NCI-H1048 (cell line): ENCODE measurements at places on chromosomes 5 and 9.

DNA sequence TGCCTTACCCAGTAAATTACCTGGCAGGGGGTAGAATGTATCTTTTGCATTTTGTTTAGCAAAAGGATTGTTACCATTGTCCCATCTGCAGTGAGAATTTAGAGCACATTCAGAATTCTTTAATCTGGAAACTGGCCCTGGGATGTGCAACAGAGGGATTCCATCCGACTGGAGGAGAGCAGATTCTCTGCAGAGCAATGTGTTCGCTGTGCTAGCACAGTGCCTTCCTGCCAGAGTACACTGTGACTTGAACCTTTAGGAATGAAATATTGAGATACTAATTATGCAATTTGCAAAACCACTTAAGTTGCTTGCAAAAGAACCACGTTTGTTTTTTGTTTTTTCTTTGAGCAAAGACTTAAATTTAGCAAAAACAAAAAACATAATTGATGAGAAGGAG, 22.5 kb upstream of the DMRT1 start:
- no peak for DNase-seq

GRCh38 chr5:138503487-138504270, 38.4 kb downstream of the EGR1 start:
- peak; percentile 25 for DNase-seq

DNA sequence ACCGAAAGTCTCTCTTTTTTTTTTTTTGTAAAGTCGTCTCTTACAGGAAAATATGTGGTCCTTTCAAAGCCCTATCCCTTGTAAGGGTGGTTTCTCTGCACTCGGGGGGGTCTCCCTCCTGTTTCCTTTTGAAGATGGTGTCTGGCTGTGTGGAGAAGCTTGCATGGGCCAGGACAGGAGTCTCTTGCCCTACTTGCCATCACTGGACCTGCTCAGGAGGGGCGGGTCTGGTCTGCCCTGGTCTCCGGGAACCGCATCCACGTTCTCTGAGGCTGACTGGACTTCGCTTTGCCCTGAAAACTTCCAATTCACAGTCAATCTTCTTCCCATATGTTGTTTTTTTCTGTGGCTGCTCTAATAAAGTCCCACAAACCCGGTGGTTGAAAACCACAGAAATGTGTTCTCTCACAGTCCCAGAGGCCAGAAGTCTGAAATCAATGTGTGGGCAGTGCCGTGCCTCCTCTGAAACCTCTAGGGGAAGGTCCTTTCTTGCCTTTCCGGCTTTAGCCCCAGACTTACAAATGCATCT, 92.9 kb upstream of the IER5L start:
- DNase-seq: no peak

GRCh38 chr5:93384026-93384425, 197.0 kb downstream of the NR2F1-AS1 start:
- no peak for DNase-seq

GRCh38 chr5:6359555-6360322, 18.6 kb downstream of the MED10 start:
- no peak for DNase-seq

DNA sequence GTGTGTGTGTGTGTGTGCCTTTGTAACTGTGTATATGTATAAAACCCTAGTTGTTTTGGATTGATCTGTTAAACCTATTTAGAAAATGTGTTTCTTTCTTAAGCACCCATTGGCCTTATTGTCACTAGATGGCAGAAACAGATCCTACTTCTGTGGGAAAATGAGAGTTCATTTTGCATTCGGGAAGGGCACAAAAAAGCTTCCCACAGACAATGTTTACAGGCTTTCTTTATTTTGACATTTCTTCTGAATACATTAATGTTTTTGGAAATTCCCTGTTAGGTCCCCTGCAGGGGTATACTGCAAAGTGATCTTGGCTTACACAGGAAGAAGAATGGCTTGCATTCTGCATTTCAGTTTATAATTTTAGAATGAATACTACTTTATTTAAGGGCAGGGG, 481.8 kb upstream of the ARRDC3 start:
- DNase-seq: no peak

DNA sequence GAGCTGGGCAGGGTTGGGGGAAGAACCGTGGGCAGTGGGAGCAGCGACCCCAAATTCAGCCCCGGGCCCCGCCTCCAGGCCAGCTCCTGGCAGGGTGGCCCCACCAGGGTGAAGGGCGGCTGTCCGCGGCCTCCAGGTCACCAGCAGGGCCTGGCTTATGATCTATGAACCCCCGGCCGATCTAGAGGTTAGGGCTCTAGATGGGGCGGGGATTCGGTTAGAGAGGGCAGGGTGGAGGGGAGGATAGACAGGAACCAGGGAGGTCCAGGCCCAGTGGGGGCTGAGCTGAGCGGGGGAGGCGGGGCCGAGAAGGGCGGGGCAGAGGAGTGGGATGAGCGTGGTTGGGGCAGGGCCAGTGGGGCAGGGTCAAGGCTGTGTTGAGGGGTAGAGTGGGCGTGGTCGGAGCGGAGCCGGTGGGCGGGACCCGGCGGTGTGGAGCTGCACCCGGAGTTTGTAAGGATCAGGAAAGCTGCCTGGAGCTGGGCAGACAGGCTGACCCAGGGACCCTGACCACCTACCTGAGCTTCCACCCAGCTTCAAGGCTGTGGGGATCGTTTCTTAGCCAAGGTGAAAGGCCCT, 29.3 kb upstream of the OBP2B start:
- no peak for DNase-seq

DNA sequence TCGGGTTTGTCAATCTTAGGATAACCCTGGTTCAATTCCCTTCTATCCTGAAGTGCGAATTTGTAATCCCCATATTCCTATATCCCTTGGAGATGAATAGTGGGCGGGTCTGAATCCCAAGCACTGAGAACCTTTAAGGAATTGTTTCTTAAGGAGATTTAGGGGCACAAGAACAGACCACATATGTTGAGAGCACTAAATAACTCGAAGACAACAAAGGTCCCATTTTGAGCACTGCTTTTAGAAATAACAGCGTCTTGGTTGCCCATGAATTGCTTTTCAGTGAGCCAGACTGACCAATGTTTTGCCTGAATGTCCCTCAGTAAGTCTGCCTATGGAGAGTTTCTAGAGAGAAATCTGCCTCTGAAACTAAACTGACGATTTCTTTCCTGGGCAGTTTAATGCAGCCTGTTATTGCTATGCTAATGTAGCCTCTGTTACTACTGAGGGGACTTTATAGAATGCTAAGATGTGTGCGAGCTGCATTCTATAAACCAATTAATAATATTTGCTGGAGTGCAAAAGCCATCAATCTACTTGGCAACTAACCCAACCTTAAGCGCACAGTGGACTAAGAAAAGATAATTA, 445.0 kb upstream of the DMAC1 start:
- no peak for DNase-seq

DNA sequence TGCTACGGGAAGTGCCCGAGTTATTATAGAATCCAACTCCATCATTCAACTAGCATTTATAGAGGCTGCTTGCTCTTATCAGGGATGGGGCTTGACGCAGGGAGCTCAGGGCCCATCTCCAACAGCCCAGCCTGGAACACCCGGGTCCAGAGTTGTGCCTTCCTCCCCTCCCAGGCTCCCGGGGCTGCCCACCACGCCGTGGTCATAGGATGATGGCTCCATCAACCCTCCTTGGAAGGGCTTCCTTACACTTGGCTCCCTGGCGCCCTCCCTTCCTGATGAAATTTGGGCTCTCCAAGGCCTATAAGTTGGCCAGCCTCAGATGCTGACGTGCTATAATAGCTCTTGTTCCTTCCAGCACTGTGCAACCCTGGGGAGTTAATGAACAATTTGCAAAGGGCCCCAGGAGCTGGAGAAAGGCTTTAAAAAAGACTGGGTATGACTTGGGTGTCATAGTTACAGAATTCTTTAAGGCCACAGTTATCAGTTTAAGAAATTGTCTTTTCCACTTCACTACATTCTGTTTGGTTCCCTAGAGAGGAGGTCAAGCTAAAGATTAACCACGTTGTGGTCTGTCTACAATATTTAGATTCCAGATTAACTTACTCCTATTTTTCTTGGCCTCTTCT, 42.5 kb upstream of the GADD45G start:
- DNase-seq: no peak

DNA sequence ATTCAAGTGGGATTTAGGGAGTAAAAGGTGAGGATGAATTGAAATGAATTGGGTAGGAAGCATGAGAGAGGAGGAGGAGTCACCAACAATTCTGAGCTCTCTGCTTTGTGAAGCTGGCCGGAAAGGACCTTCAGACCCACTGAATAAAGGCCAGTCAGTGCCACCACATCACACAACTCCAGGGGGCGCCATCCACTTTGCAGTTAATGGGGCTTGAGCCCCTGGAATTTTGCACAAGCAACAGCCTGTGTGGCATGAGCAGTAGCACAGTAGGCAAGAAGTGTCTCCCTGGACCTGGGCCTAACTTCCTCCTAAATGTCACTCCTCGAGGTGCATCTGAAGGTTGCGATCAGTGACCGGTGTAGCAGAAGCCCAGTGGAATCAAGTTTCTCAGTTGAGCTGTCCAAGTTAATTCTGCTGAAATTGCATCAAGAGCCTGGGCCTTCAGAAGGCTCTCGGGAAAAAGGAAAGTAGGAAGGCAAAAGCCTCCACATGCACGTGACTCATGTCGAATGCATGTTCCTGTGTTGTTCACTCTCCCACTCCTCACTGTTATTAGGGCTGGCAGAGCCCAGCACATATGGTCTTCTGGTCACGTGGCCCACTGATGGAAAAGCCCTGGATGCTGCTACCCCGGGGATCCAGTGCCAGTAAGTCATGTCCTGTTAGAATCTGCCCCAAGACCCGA, 27.8 kb upstream of the GLIS3 start:
- no peak for DNase-seq

DNA sequence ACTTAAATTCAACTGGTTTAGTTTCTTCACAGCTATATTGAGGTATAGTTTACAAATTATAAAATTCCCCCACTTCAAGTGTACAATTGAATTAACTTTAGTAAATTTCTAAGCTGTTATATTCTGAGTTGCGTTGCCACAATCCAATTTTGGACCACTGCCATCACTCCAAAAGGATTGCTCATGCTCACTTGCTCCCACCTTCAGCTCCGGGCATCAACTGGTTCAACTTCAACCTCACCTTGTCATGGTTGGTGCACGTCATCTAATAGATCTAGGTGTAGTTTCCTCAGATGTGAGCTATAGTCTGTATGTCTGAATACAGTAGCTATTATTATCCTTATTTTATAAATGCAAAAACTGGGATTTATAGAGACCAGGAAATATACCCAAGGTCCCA, 942.5 kb upstream of the WWC1 start:
- DNase-seq: no peak

DNA sequence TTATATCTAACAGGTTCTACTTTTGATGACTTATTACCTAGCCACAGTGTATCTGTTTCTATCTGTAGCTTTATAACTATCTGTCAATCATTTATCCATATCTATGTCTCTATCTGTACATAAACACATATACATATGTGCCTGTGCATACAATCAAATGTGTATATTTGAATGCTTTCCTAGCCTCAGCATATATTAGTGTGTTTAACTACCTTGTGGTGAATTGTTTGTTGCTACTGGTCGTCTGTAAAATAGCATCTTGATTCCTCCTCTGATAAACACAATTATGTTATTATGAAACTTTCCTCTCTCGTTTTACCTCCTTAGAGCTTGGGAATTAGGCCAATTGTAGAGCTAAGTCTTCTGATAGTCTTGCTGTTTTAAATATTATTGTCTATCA, 44.4 kb downstream of the PARP8 start:
- no peak for DNase-seq

- DNase-seq: no peak
Observed at GRCh38 chr5:147901599-147902039, 4.7 kb downstream of the C5orf46 start.

- no peak for DNase-seq
Observed at GRCh38 chr9:91234523-91234922, 127.2 kb downstream of the AUH start.

DNA sequence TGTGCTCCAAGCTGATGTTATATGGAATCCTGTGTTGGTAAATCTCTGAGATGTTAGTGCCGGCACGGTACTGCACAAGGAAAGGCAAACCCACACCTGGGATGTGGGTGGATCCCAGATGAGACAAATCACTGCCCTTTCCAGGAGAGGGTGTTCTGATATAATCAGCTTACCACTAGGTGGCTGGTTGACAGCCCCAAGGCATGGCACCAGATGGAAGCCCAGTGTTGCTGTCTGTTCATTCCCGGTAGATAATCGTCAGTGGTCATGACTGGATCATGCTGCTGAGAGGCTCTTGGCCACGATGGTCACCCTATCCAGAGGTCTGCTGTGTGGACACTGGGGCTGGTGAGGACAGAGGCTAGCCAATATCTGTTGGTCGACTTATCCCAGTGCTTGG, 184.0 kb downstream of the CACNA1B start:
- no peak for DNase-seq

DNA sequence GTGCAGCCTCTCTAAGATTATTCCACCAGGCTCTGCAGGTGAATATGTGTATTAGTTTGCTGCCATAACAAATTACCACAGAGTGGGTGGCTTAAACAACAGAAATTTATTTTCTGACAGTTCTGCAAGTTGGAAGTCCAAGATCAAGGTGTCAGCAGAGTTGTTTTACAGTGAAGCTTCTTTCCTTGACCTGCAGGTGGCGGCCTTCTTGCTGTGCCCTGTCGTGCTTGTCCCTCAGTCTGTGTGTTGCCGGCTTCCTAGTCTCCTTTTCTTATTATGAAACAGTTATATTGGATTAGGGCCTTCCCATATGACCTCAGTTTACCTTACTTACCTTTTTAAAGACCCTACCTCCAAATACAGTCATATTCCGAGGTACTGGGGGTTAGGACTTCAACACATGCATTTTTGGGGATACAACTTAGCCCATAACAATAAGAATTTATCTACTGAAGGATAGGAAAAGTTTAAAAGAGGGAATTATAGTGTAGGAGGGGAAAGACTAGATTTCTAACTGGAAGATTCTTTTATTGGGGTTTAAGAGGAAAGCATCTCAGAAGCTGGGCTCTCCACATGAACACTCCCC, 97.4 kb downstream of the OSTF1 start:
- no peak for DNase-seq

DNA sequence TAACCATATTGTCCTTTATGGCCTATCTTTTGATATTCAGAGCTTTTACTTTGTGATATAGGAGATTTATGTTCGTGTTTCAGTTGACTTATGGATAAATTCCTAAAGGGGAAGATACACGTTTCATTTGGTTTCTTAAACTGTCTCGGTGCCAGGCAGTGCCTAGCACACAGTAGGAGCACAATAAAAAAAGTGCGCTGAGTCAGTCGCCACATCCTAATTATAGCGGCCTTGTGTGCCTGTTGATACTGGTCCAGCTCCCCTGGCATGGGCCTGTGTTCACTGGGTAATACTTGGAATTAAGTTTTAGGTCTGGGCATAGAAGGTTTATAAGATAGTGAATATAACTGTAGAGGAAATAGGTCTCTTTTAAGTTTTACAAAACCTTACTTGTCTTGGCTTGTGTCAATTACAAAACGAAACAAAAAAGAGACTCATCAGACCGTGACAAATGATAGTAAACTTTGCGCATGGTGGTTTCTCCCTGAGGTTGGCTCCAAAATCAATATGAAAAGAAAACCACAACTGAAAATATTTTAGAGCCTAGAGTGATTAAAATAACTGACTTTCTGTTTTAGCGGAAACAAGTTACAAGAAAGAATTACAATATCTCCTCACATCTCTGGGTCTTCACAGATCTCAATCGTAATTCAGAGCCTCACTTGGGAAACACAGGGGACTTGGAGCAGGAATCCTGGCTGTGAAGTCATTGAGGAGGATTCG, 84.8 kb downstream of the MVB12B start:
- no peak for DNase-seq
